Left ventricle myocardium inferior (tissue), 1 donor: ENCODE measurements at places on chromosomes 4 and X. TPM values are rescaled to one million over a fixed set of nuclear protein-coding genes. Genes with fewer than 3 reads are reported as not detected.

Gene SPANXA1
- not detected for total RNA-seq

Gene OPRPN
- not detected for total RNA-seq

Gene MAML3
- total RNA-seq, result 2.6 TPM

Gene ZNF827
- 19.0 TPM for total RNA-seq

Gene MAPK10
- total RNA-seq, result 4.0 TPM

Gene FGG
- total RNA-seq, result not detected

Gene TDO2
- not detected for total RNA-seq

Gene SPOCK3
- 0.22 TPM for total RNA-seq

Gene EDA
- total RNA-seq, result 7.3 TPM

DNA sequence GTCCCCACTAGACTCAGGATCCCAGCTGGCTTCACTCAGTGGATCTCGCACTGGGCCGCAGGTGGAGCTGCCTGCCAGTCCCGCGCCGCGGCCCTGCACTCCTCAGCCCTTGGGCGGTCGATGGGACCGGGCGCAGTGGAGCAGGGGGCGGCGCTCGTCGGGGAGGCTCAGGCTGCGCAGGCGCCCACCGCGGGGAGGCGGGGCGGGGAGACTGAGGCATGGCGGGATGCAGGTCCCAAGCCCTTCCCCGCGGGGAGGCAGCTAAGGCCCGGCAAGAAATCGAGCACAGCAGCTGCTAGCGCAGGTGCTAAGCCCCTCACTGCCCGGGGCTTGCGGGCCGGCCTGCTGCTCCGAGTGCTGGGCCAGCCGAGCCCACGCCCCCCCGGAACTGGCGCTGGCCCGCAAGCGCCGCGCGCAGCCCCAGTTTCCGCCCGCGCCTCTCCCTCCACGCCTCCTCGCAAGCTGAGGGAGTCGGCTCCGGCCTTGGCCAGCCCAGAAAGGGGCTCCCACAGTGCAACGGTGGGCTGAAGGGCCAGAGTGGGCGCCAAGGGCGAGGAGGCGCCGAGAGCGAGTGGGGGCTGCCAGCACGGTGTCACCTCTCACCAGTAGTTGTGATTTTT lies 1038.0 kb downstream of the PCDH19 start:
- DNase-seq, result no peak

GRCh38 chr4:110020139-110020538 lies 107.5 kb downstream of the EGF start:
- no peak for DNase-seq

GRCh38 chrX:71128915-71129765 lies 10.7 kb downstream of the MED12 start:
- peak; percentile 59 for DNase-seq

- DNase-seq, result no peak
Observed at GRCh38 chrX:23390979-23391378, 56.3 kb downstream of the PTCHD1 start.

- DNase-seq, result no peak
Observed at GRCh38 chr4:64518600-64518999, 109.3 kb upstream of the TECRL start.

GRCh38 chr4:68288393-68288740 lies 42.9 kb upstream of the TMPRSS11B start:
- no peak for DNase-seq

DNA sequence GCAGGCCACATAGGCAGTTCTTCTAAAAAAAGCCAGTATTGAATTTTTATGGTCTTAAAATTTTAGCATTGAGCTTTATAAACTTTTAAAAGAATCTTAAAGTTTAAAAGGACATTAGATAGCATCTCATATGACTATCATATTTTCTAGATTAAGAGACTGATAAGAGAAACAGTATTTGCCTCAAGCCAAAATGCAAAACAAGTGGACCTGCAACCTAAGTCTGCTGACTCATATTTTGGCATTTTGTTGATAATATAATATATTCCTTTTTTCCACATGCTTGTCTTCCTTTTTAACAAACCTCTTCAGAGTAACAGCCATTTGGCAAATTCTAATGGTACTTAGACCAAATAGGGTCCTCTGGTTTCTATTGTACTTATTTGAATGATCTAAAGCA lies 328.5 kb upstream of the GALNTL6 start:
- no peak for DNase-seq

DNA sequence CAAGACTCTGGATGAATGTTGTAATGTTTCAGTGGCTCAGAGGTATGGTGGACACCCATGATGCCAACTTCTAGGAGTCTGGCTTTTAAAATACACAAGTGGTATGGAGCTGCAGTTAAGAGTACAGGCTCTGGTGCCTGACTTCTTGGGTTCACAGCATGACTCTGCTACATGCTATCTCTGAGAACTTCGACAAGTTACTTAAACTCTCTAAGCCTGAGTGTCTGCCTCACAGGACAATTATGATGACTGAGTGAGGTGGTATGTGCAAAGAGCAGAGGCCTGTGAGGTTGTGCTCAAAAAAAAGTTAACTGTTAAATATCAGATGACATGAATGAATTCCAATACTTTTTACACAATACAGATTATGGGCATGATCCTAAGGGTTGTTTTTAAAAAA lies 90.9 kb upstream of the SRD5A3 start:
- DNase-seq, result no peak

DNA sequence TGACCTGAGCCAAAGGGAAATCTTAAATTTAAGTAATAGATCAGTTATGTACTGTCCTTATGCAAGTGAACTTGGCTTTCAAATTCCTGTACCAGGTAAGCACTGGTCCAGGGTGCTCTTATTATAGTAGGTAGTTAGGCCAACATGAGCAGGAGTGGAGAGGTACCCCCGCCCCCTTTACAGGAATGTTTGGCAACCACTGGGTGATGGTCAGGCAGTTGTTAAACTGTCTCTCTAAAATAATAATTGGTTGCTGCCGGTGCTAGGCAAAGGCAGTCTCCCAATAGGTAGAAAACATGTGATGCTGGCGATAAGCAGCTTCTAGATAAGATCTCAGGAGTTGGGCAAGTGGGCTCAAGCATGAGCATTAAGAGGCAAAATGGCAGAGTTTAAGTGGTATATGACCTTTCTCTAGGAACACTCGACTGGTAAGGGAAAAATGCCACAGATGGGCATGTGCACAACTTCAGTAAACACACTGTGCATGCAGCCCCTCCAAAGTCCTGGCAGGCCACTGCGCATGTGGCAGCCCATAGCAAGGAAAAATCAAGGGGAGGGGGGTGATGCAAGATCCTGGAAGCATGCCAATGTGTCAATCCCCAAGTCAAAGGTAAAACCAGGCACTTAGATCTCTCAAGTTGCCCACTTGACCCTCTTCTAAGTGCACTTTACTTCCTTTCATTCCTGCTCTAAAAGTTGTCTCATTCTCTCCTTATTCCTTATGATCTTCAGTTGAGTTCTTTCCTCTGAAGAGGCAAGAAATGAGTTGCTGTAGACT lies 1239.7 kb downstream of the C4orf33 start:
- no peak for DNase-seq

DNA sequence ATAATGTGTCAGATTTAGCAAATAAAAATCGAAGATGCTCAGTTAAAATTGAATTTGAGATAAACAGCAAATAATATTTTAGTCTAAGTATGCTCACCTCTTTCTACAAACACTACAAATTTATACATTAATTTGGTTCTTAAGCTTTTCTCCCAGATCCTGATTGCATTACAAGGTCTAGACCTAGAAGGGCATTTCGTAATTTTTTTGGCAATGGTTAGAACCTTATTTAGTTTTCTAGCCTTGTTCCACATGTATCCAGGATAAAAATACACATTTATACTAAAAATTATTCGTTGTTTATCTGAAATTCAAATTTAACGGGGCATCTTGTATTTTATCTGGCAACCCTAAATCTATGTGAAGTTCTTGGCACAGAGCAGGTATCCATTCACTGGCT lies 2.5 kb upstream of the CDKL5 start:
- DNase-seq, result no peak

GRCh38 chr4:168883513-168883912 lies 126.5 kb downstream of the CBR4 start:
- DNase-seq, result no peak

DNA sequence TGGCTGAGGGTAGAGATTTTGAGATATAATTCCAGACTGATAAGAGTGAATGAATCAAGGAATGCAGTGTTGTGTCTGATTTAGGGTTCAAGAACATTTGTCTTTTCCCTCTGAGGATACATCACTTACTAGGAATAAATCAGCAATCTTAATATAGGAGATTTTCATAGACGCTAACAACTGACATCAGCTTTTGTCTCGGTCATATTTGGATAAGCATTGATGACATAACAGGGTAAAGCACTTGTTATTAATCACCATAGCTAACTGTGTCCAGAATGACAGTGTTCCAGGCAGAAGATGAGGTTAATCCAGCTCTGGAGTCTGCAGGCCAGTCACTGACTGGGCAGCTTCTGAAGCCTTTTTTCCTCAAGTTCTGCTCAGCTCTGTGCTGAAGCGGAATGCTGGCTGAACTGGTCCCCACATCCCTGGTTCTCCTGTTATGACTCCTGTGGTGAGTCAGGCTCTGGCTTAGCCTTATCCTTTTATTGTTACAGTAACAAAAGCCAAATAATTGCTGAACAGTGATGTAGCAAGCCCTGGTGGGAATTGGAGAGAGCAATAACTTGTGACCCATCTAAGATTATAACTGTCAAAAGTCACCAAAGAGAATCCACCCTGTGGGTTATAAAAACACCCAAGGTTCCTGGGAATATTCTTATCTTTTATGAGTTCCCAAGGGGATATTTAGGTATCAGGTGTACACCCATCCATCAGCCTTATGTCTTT lies 41.8 kb downstream of the FNIP2 start:
- DNase-seq, result peak; percentile 35

DNA sequence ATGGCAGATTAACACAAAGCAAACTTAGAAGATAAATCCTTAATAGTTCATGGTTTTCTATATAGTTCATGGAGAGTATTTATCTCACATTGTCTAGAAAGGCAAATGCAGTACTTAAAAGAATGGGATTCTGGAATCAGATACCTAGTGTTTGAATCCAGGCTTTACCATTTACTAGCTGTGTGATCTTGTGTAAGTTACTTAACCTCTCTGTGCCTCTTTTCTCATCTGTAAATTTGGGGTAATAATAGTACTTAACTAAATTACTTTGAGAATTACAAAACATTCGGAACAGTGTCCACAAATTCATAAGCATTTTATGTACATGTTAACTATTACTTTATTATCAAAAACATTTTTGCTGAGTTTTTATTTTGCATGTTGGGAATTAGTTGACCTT lies 15.8 kb downstream of the MAGEB1 start:
- DNase-seq, result no peak

DNA sequence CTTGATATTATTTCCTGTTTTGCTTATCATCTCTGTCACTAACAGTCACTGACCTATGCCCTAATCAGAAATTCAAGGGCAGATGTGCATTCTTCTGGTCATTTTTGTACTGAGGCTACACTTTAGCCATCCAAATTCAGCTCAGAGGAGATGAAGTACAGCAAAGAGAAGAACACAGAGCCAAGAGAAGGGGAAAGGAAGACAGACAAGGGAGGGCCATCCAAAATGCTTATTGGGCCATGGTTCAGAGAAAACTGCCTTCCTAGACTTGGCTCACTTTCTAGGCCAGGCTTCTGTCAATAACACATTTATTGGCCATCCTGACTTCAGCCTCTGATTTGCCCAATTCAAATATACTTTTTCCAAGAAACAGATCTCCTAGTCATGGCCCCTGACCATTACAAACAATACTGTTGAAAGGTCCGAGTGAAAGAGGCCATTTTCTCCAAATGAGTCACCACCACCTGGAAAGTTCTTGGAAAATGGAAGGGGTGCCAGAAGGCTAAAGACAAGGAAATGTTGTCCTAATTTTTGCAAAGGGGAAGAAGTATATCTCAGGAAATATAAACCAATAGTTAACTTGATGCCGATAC lies 56.4 kb downstream of the DCX start:
- DNase-seq, result no peak

DNA sequence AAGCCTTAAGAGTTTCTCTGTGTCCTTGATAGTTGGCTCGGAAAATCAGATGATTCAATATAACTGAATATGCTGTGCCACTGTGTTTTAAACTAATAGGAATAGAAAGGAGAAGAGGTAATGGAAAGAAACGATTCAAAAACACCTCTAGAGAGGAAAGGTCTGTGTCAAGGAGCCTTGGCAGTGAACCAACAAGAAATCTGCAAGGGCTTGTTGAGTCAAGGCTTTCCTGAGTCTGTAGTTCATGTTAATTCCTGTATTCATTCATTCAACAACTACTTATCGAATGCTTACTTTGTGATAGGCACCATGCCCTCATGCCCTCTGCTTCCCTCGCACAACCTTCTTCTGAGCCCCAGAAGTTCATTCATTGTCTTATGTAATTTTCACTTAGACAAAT lies 336.0 kb downstream of the PDHA2 start:
- DNase-seq, result no peak

DNA sequence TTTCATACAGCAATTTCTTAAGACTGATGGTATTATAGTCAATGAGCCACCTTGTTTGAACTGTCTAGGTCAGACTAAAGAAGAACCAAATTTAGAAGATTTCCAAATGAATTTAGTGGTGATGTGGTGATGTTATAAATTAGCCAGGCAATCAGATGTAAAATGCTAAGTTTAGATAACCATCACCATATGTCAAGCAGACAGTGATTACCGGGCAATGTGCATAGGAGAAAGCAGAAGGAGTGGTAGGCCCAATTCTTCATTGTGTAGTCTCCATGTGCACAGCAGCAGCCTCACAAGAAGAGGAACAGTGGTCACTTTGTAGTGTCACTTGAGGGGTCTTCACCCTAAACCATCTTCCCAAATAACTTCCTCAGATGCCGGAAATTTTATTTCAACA lies 198.8 kb downstream of the ANTXR2 start:
- DNase-seq, result no peak

DNA sequence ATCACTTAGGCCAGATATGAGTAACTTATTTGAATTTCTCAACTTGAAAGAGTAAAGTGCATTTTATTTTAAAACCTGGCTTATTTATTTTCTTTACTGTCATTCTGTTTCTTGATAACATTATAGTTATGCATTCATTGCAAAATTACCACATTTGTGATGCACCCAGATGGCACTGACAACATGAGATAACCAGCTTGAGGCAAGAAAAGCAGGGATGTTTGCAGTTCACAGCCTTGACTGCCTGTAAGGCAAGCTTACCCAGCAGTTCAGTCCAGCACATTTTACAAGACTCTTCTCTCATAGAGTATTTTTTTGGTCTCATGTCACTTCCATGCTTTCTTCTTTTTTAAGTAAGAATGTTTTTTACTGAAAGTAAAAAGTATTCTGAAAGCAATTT lies 25.3 kb upstream of the EPGN start:
- DNase-seq, result no peak
